ENCODE measurements at places on chromosomes 16 and 17.

DNA sequence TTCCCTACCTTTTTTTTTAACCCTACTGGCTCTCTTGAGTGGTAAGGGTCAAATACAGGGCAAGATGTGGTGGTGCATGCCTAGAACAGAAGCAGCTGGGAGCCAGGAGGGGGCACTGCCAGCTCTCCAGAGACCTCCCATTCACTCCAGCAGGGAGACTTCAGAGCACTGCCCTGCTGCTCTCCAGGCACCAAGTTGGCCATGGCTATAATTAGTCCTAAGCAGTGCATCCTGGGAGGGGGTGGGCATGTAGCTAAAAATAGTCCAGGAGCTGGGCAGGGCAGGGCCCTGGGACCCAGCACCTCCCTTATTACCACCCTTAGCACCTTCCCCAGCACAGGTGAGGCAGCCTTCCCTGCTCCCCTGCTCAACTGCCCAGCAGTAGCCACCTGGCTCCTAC is 3.5 kb downstream of the CORO6 start:
- no peak for DNase-seq

GRCh38 chr17:77778636-77779489 is 179.6 kb upstream of the TNRC6C start:
- no peak for DNase-seq

GRCh38 chr17:44354582-44355561 is 8.8 kb downstream of the FAM171A2 start:
- no peak for DNase-seq

- no peak for DNase-seq
These were observed 30.6 kb downstream of the DNAH9 start for GRCh38 chr17:11628831-11629230.

- no peak for DNase-seq
These were observed 732 bp downstream of the PNPO start for GRCh38 chr17:47942096-47942510.

- DNase-seq = no peak
These were observed 52.3 kb downstream of the MGAT5B start for GRCh38 chr17:76920364-76921139.

DNA sequence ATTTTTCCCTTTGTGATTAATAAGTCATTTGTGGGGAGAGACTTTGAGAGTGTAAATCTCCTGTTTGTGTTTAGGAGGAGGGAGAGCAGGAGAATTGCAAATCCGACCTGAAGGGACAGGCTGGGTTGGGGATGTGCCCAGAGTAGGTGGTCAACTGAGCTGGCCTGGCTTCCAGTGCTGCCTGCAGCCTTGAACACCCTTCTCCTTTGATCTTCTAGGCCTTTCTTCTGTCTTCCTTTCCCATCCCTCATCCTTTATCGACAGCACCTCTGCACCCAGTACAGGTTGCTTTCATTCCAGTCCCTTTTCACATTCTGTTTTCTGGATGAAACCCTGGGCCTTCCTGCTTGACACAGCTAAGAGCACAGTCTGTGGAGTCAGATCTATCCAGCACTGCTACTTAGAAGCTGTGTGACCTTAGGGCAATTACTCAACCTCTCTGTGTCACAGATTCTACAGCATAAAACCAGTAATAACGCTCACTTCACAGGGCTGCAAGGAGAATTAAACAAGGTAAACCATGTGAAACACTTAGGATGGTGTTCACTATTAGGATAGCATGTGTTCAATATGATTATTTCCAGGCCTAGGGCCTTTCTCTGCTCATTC is 1.0 kb upstream of the CSNK2A2 start:
- DNase-seq = no peak

DNA sequence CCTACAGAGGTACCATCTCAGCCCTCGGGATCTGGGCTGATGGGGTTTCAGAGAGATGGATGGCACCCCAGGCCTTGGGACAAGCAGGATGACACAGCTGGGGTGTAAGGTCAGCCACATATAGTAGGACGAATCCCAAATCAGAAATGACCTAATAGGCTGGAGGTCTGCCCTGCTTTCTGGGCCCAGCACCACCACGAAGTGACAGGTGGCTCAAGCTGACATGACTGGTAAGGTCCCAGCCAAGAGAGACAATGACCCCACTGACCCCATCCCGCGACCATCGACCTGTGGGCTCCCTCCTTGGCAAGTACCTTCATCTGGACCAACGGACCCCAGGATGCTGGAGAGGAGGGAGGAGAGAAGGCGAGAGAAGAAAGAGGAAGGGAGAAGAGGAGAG is 15.6 kb downstream of the CAMKK1 start:
- DNase-seq = no peak

GRCh38 chr16:72198021-72198711 is 26.2 kb upstream of the PMFBP1 start:
- DNase-seq = peak; percentile 62

DNA sequence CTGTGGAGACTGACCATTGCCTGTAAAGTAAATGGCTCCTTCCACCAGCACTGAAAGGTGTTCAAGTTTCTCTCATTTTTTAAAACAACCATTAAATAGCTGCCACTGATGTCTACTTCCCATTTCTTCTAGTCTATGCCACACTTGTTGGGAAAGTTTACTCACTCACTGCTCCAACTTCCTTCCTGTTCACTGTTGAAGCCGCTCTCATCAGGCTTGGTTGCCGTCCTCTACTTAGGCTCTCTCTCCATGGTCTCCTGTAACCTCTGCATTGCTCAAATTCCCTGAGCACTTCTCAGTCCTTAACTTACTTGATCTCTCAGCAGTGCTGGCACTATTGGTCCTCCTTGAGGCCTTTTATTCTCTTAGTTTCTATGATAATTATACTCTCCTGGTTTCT is 32.4 kb downstream of the SNX11 start:
- DNase-seq = no peak

DNA sequence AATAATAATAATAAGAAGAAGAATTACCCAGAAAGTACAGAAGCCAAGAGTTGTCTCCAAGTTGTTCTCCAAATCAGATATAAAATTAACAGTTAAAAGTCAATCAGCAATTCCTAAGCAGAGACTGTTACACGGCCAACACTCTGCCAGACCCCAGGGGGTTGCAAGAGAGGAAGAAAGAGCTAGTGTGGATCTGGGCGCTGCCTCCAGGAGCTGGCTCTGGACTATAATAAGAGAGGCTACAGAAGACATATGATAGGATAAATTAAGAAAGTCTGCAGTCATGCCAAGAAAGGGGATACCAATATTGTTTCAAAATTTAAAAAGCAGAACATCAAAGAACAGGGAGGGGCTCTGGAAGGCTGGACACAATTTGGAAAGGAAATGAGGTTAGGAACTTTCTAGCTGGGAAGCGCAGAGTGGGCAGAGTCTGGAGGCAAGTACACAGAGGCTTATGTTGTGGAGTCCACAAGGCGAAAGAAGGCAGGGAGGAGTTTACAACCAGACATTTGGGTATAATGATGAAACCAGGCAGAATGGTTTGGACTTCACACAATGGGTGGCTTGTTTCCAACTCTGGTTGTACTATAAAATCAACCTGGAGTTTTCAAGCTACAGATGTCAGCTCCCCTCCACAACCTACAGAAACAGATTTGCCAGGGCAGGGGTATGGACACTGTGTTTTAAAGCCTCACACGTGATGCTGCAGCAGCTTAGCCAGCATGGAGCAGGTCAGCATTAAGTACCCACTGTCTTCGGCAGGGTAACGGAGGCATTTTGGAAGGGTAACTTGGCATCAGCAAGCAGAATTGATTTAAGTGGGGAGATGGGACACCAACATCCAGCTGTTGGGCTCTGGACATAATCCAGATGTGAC is 49.4 kb downstream of the SLC39A11 start:
- peak; percentile 20 for DNase-seq

DNA sequence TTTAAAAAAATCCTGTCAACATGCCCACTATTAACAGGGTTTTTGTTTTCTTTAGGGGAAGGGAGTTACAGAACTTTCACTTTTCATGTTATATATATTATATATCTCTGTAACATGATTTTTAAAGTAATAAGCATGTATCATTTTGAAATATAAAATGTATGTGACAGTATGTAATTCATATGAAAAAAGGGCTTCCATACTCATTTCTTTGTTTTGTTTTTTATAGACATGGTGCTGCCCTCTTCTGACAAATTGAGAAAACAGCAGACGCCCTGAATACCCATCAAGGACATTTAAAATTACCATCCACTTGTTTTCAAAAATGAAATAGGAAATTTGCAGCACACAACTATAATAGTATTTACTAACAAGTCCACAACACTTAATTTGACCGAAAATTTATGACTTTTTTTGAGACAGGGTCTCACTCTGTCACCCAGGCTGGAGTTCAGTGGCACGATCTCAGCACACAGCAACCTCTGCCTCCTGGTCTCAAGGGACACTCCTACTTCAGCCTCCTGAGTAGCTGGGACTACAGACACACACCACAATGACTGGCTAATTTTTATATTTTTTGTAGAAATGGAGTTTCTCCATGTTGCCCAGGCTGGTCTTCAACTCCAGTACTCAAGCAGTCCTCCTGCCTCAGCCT is 30.4 kb downstream of the CFDP1 start:
- DNase-seq = no peak

- DNase-seq = no peak
These were observed 40.9 kb downstream of the RMI2 start for GRCh38 chr16:11386054-11386680.

DNA sequence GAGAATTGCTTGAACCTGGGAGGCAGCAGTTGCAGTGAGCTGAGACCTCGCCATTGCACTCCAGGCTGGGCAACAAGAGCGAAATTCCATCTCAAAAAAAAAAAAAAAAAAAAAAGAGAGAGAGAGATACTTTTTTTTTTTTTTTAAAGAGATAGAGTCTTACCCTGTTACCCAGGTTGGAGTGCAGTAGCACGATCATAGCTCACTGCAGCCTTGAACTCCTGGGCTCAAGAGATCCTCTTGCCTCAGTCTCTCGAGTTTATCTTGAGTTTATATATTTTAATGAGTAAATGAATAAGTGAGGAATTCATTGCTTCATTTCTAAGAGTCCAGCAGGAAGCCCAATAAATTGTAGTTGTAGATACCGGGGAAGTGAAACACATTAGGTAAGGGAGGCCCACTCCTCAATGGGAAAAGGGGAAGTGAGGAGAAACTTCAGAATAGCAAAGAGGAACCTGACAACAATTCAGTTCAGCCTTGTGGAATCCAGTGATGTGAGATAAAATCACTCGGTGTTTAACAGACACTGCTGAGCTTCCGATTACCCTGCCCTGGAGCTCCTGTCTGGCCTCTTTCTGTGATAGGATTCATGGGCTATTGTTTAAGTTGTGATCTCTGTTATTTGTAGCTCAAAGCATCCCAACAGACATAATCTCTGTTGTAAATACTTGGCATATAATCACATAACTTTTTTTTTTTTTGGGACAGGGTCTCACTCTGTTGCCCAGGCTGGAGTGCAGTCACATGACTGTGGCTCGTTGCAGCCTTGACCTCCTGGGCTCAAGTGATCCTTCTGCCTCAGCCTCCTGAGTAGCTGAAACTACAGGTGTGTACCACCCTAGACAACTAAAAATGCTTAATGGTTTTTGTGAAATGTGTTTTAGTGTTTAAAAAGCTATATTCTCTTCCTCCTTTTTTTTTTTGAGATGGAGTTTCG is 15.8 kb upstream of the ITGAM start:
- DNase-seq = no peak

- DNase-seq = no peak
These were observed 32.6 kb downstream of the RTN4RL1 start for GRCh38 chr17:1992541-1992940.

DNA sequence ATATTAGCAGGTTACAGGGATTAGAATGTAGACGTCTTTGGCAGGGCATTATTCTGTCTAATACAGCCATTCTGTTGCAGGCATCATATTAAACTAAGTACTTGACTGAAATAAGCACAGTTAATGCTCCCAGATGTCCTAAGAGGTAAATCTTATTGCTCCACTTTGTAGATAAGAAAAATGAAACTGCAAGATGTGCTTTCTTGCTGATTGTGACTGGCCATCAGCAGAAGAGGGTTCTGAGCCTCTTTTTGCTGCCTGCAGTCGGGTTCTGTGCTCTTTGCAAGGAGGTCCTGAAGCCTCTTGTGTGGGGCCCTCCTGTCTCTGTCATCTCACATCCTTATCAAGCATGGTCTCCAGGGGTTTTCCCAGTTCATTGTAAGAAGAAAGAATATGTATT is 167.1 kb downstream of the KCNJ2 start:
- no peak for DNase-seq

GRCh38 chr16:54460263-54460860 is 173.8 kb upstream of the IRX3 start:
- DNase-seq = no peak

DNA sequence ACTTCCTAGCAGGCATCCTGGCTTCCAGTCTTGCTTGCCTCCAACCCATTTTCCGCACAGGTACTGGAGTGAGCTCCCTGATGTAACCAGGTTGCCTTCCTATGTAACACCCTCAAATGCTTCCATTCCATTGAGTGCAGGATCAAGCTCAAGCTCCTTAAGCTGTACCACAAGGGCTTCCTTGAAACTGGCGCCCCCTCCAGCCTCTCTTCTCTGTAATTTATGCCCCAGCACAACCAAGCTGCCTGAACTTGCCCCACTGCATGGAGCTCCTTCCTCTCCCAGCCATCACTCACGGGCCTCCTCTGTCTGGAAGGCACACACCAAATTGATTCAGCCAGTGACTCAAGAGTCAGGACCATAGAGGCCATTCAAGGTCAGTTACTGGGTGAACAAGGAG is 234.8 kb upstream of the RPL38 start:
- DNase-seq = no peak

GRCh38 chr16:14302031-14302398 is 230.9 kb downstream of the MRTFB start:
- DNase-seq = peak; percentile 89

- DNase-seq = no peak
These were observed 29.8 kb downstream of the TMEM132E start for GRCh38 chr17:34609210-34609609.

DNA sequence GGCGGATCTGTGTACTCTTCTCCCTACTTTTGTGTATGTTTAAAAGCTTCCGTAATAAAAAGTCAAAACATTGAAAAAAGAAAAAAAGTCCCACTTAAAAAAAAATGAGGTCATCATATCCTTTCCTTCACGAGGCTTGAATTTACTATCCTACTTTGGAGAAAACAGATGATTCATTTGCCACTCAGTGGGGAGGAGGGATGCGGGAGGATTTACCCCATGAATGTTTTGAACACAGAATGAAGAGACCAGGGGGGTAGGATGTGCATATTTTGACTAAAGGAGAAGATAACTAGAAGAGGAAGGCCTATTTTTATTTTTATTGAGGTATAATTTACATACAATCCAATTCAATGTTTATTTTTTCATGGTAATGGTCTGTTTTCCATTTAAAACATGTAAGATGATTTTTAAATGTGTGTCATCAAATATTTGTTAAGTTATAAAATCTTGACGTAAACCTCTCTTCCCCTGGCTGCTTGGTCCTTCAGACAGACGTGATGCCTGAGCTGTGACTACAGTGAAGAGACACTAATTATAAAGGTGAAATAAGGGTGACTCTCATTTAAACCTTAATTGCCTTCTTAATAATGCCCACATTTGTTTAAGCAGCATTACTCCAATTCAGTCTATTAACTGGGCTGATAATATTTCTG is 135.4 kb upstream of the AXIN2 start:
- no peak for DNase-seq

- DNase-seq = no peak
These were observed 4.3 kb upstream of the PABPN1L start for GRCh38 chr16:88870608-88871348.
